Kidney (tissue), 22 donors: ENCODE measurements at places on chromosomes 1 and 21.
A peak's percentile ranks its signal among the peaks of the same experiment; 100 is the strongest.

GRCh38 chr1:151131701-151132334, 14.6 kb downstream of the SEMA6C start:
- DNase-seq, result peak; percentile 73

DNA sequence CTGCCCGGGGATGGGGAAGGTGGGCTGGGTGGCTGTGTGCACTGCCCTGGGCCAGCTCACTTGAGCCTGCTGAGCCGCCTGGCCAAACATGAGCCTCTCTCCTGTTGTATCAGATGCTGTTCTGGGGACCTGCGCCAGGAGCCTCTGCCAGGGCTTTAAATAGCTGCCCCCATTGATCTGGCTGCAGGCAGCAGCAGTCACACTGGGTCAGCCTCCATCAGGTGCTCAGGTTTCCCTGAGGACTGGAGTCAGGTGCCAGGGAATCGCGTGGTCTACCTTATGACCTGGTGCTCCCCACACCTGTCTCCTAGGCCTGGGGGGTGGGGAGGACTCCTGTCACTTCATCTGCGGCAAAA, 700 bp upstream of the CCDC28B start:
- DNase-seq, result no peak

- DNase-seq, result no peak
Measured at GRCh38 chr21:15363921-15364320, 299.1 kb upstream of the NRIP1 start.

- no peak for DNase-seq
Measured at GRCh38 chr1:36108314-36108713, 16.7 kb downstream of the COL8A2 start.

DNA sequence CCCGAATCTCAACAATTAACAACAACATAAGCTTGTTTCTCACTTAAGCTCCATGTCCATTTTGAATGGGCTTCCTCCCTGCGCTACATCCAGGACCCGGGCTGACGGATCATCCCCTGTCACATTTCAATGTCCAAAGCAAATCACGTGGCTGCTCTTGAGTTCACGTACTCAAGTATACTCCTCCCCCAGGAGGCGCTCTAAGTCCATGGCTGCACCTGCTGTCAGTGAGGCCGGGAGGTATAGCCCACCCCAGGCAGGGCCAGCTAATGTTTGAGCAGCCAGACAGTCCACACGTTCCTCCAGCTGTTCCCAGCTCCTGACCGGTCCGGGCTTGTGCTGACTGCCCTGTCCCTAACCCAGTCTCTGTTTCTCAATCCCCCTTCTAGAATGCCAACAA, 220.8 kb downstream of the SLC35F3 start:
- DNase-seq, result peak; percentile 60

GRCh38 chr21:34988139-34988538, 61.0 kb downstream of the RUNX1 start:
- DNase-seq, result peak; percentile 67

DNA sequence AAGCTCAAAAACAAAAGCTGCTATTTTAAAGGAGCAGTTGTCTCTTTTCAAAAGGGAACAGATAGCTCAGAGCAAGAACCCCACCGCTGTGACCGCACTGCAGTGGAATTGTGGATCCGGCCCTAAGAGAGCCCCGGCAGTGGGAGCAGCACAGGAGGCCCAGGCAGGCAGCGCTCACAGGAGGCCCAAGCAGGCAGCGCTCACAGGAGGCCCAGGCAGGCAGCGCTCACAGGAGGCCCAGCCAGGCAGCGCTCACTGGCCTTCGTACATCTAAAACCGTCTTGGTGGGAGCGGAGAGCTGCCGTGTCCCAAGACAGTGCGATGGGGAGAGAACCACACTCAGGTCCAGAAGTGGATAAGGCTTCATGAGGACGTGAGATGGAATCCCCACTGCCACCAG, 4.0 kb downstream of the TFF3 start:
- no peak for DNase-seq

DNA sequence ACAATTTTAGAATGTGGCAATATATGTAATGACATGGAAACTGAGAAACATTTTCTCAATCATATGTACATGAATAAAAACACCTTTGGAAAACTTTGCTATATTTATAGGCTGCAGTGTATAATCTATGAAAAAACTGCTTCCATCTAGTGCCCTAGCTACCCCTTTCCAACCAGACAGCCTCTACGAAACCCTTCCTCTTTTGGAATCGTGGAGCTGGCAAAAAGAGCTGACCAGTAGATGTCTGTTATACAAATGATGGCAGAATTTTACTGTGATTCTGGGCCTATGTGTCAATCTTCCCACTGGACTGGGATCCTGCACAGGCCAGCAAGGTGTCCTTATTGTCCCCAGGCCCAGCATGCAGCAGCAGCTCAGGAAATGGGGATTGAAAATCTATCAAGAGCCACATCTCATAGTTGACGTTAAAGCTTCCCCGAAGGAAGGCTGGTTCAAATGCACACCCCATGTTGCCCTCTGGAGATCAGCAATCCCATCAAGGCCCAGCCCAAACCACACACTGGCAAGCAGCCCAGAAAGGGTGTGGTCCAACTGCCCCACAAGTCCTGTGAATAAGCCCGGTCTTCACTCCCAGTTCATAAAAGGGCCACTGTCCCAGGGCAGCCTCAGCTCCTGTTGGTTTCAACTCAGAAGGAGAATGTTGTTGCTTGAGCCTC, 8.8 kb upstream of the FAM20B start:
- DNase-seq, result peak; percentile 95

DNA sequence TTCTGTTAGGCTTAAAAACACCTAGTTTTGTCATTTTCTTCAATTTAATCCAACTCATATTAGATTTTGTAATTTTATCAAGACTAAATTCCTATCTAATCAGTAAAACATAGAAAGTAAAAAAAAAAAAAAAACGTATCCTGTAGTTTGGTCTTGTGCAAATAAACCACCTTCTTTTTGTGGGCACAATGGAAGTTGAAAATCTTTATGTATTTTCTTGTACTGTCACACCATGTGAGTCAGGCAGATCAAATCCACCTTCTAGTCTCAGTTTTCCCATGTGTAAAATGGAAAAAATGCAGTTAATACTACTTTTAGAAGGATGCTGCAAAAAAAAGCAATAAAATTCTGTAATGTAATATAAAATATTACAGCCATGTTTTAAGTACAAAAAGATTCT, 129.8 kb downstream of the CYYR1 start:
- no peak for DNase-seq

DNA sequence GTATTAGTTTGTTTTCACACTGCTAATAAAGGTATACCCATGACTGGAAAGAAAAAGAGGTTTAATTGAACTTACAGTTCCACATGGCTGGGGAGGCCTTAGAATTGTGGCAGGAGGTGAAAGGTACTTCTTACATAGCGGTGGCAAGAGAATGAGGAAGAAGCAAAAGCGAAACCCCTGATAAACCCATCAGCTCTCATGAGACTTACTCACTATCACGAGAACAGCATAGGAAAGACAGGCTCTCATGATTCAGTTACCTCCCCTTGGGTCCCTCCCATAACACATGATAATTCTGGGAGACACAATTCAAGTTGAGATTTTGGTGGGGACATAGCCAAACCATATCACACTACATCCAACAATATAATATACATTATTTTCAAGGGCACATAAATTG, 145.7 kb upstream of the BARHL2 start:
- DNase-seq, result no peak

GRCh38 chr1:116724765-116725375, 29.4 kb upstream of the CD2 start:
- peak; percentile 86 for DNase-seq

DNA sequence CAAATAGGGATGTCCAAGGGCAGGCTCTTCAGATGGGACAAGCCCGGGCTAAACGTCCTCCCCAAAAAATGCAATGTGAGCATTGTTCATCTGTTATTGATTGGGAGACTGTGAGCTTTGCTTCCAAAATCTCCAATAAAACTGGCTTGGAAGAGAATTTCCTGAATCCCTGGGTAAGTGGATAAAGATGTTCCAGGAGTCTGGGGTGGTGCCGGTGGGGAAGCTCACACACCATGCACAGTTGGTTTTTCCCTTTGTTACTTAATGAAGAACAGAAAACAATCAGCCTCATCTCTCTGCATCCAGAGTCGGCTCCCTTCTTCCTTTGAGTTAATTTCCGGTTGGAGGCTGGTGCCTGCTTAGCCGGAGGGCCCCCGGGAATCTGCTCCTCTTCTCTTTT, 72.1 kb upstream of the ZBTB40 start:
- no peak for DNase-seq

DNA sequence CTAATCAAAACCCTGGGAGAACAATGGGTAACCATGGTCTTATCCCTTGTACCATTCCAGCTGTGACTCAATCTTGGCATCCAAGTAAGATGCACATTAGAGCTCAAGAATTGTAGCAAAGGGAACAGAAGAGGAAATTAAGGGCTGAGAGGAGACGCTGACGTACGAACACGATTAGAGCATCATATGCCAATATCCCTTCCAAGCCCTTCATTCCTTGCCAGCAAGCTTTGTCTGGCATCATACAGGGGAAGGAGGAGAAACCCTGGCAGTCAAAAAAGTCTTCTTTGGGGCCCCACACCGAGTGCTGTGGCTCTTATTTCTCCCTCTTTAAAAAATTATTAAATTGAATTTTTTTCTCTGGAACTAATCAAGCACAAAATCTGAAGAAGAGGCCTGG, 120.9 kb downstream of the ASTN1 start:
- no peak for DNase-seq

GRCh38 chr1:64421377-64421776, 48.6 kb upstream of the CACHD1 start:
- DNase-seq, result no peak

- DNase-seq, result peak; percentile 92
Measured at GRCh38 chr1:205298191-205298994, 23.2 kb downstream of the NUAK2 start.

DNA sequence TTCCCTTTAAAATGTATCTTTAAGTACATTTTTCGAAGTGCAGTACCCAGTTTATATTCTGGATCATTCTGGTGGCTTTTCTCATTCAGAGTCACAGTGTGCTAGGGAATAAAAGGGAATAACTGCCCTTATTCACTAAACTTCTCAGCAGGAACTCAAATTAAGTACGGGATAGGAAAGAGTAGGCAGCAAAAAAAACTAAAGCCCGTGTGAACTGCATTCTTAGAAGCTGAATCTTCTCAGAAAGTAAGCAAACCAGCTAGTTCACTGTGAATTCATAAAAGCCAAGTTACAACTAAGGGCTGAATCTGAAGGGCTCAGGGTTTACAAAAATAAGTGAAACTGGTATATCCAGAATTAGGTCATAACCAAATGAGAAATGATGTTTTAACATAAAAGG, 22.0 kb downstream of the PRPF38A start:
- no peak for DNase-seq

DNA sequence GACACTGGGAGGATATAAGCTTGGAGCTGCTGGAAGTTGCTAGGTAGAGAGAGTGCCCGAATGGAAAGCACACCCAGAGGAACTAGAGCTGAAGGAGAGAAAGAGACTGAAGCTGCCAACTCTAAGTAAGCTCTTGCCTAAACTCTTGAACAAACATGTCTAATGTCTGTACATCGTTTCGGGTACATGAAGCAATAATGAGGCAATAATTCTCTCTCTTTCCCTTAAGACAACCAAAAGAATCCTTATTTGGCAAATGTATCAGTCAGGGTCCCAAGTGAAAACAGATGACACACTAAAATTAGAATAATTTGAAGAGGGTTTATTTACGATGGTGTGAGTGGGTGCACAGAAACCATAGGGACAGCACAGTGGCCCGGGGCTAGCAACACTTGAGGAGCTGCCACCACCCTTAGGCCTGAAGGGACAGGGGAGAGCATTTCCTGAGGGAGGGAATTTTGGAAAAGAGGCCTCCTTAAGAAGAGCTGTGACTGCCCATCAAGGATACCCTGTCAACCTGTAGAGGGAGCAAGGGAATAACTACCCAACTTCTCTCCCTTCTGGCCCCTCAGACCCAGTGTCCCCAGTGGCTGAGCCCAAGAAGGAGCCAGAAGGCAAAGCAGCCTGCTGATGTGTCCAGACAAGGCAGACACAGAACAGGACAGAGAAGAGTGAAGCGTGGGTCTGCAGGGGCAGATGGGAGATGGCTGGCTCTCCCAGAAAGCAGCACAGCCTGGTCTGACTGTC, 36.1 kb upstream of the KHDRBS1 start:
- no peak for DNase-seq

GRCh38 chr1:231527586-231528171, 790 bp upstream of the TSNAX start:
- no peak for DNase-seq

DNA sequence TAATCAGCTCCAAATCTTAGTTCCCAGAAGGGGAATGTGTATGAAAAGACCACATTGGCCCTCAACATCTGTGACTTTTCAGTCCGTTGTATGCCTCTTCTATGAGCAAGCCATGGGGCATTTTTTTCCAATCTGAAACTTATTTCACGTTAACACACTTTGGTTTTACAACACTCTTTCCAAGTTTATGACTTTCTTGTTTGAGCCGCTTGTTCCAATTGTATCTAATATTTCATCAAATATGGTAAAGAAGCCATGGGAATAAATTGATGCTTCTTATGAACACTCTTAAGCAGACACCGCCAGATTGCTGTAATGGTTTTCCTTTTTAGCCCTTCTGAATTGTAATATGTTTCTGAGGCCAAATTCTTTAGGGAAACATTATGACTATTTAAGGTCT, 359.9 kb downstream of the HLX start:
- no peak for DNase-seq

- DNase-seq, result no peak
Measured at GRCh38 chr21:27831816-27832569, 865.1 kb upstream of the ADAMTS5 start.

- no peak for DNase-seq
Measured at GRCh38 chr21:37358397-37358796, 8.2 kb upstream of the DYRK1A start.

GRCh38 chr1:8629241-8630091, 188.0 kb downstream of the RERE start:
- DNase-seq, result no peak

GRCh38 chr1:75708910-75709309, 15.6 kb upstream of the ACADM start:
- DNase-seq, result no peak

DNA sequence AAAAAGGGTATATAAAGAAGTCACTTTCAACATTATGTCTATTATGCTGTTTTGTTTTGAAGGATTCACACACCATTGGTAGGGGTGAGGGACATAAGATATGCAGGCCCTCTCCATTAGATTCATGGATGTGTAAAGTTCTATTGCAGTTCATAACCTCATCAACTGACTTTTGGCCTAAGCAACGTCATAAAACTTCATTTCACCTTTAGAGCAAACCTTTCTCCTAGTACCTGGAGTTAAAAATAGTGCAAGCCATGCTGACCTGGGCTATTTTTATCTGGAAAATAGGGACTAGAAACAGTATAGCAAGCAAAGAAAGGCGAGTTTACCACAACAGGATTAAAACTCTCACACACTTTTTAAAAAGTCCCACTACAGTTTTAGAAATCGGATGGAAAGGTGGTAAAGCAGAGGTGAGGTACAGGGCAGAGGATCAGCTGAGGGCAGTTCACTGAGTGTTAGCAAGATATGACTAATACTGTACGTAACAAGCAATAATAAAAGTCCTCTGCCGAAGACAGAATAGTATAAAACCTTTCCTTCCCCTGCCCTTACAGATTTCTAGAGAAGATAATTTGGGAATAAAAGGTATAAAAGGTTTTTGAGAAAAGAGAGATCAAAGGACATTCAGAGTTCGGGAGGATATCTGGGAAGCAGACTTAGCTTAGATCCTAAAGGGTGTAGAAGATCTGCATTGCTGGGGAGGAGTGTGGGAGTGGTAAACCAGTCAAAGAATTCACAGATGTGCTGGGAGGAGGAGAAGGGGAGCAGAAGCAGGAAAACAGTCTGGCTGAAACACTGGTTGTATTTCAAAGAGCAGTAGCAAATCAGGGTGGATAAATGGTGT, 14.3 kb downstream of the EGLN1 start:
- DNase-seq, result peak; percentile 28
